ENCODE measurements at places on chromosomes 5 and 9.

DNA sequence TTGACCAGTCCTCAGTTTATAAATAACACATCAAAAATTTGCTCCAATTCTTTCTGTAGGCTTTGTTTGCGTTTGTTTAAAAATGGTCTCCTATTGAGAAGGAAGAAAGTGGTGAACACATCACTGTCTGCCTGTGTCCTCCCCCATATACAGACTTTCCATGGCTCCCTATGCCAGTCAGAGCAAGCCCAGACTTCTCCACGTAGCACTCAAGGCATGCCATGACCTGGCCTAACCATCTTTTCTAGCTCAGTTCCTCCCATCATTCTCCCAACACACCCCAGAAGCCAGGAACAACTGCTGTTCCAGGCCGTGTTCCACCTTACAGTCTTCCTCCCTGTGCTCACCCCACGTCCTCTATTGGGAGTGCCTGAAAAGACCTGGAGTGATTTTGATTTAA lies 129.6 kb upstream of the ZNF618 start:
- DNase-seq = no peak

DNA sequence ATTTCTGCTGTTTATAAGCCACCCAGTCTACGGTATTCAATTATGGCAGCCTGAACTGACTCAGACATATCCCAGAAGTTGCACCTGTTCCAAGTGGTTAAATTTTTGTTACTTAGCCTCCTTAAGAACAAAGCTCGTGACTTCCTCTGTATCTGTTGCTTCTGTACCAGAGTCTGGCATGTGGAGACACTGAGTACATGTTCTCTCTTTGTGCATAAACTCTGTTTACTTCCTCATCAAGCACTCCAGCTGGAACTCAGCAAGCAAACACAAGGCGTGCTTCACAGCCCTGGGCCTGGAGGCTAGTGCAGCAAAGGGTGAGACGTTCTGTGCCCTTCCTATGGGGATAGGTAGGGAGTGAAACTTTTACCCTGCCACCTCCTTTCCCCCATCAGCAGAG lies 19.0 kb downstream of the C9orf152 start:
- DNase-seq = no peak

DNA sequence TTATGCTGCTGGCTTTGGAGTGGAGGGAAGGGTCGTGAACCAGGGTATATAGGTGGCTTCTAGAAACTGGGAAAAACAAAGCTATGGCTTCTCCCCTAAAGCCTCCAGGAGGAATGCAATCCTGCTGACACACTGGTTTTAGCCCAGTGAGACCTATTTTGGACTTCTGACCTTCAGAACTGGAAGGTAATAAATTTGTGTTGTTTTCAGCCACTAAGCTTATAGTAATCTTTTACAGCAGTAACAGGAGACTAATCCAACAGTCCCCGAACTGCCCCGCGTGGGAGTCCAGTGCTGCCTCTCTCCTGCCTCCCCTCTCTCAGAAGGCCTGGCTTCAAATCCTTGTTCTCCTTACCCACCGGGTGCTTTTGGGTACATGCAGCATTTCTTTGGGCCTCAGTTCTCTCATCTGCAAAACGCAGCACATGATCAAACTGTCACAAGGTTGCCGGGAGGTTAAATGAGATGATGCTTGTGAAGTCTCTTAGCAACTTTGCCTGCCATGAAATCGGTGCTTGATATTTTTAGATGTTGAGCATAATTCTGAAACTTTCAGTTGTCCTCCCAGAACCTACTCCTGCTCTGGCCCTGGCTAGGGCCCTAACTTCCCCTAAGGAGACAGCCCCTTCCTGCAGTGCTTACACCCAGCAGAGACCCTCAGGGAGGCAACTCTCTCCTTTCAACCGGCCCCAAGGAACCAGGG lies 127.3 kb upstream of the BOD1 start:
- no peak for DNase-seq

- peak; percentile 12 for DNase-seq
Measured at GRCh38 chr5:58629271-58630159, 46.6 kb downstream of the RAB3C start.

GRCh38 chr9:106885451-106885850 lies 22.5 kb downstream of the ZNF462 start:
- DNase-seq = no peak

- DNase-seq = no peak
Measured at GRCh38 chr9:138028596-138028995, 151.0 kb downstream of the CACNA1B start.

- no peak for DNase-seq
Measured at GRCh38 chr5:151917904-151918303, 6.7 kb downstream of the GLRA1 start.

GRCh38 chr5:7016999-7017747 lies 303.9 kb downstream of the TENT4A start:
- no peak for DNase-seq

DNA sequence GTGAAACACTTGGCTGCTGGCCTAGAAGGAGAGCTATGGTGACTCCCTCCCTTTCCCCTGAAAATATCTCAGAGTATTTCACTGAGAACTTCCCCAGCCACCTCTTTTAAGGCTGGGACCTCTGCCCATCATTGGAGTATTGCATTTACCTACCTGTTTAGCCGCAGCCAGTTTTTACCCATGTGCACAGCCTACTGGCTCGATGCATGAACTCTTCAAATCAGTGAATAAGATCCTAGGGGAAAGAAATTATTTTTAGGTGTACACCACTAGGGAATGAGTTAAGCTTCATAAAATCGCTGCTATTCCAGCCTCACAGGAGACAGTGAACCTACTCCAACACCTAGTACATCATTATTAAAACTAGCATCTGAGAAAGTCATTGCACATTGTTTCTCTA lies 16.8 kb upstream of the FAM174A start:
- DNase-seq = no peak

- no peak for DNase-seq
Measured at GRCh38 chr9:131475956-131476776, 26.6 kb upstream of the POMT1 start.

DNA sequence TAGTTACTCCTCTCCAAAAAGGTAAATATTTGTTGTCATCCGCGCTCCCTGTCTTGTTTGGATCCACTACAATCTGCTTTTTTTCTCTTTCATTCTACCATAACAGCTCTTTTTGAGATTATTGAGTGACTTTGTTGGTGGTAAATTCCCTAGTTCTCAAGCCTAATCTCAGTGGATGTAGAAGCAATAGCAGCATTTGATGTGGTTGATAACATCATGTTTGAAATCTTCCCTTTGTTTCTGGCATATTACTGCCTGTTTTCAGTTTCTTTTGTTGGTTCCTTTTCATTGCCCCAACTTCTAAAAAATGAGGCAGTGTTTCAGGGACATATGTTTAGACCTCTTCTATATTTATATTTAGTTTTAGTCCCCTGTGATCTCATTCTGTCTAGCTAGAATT lies 8.9 kb downstream of the CDC42SE2 start:
- DNase-seq = no peak

DNA sequence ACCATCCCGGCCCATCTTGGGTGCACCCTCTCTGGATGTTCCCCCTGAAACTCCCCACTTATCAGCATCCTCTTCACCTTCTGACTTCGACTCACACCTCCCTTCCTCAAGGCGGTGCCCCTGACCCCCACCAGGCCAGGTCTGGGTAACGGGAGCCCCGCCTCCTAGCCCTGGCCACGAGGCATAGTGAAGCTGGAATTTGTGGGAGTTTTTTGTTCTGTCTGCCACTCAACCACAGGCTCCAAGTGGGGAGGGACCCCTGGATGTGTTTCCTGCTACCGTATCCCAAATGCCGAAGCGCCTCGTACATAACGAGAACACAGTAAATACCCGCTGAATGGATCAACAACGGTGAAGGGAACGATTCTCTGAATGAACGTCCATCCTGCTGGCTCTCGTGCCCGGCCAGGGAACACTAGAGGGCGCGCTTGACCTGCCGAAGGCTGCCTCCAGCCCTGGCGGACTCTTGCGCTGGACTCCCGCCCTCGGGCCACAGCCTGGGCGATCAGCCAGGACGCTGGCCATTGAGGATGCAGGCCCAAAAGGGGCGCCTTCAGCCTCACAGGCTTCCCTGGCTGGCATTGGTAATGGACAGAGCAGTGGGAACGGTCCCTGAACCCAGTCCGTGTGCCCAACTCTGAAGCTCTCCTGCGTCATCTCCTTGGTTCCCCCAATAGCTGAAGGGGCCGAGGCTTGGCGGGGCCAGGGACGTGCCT lies 47.3 kb upstream of the PHYKPL start:
- DNase-seq = peak; percentile 78

GRCh38 chr5:125700380-125700861 lies 722.8 kb upstream of the GRAMD2B start:
- peak; percentile 20 for DNase-seq

- no peak for DNase-seq
Measured at GRCh38 chr5:42612750-42613366, 143.8 kb upstream of the CCDC152 start.

DNA sequence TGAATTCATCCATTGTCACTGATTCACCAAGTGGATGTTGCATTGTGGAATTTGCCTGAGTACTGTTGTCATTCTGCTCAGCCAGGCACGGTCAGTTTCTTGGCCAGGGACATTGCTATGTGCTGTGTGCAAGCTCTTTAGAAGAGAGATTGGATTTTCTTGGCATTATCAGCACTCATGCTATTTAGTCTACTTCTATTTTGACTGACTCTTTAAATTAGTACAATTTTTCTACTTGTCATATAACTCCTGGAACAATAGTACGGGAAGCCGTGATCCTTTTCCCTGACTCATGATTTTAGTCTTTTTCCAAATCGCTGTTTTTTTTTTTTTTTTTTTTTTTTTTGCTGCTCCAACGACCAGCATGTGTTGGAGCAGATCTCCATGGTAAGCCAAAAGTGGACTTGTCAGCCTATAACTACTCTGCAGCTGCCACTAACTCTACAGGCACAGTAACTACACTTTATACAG lies 129.7 kb downstream of the CDC42SE2 start:
- DNase-seq = no peak

DNA sequence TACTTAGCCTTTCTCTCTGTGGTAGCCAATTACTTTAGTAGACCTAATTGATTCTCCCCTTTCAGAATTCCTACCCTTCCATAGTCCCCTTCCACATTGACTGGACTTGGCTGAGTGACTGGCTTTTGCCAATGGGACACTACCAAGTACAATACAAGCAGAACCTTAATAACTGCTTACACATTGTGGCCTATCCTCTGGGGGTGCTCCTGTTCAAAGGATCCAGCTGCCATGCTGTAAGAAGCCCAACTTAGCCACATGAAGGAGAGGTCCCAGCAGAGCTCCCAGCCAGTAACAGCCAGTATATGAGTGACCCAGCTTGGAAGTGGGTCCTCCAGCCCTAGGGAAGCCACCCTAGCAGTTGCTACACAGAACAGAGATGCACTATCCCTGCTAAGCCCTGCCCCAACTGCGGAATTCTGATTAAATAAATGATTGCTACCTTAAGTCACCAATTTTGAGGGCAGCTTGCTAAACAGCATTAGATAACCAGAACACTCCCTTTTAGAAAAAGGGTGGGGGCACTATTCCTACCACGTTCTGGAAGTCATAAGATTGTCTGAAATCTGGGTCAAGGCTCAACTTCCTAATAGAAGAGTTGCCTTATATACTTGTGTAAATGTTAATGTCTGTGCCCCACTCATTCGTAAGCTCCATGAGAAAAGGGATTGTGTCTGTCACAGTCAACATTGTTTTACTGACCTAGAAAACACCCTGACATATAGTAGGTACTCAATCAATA lies 11.1 kb upstream of the APTX start:
- DNase-seq = no peak

DNA sequence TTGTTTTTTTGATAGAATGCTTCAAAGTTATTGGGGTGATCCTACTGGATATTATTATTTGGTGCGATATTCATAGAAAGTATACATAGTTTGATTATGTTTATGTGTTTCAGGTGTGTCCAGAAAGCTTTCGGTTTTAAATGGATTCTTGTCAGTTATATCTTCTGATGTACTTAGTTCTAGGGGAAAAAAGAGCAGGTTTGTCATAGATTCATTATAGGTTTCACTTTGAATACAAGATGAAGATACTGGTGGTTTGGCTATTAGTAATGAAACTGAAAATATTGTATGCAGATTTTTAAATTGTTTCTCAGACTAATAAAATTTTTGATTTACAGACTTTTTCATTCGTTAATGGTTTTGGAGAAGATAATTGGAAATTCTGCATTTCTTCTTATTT lies 98.9 kb downstream of the MAN2A1 start:
- no peak for DNase-seq

DNA sequence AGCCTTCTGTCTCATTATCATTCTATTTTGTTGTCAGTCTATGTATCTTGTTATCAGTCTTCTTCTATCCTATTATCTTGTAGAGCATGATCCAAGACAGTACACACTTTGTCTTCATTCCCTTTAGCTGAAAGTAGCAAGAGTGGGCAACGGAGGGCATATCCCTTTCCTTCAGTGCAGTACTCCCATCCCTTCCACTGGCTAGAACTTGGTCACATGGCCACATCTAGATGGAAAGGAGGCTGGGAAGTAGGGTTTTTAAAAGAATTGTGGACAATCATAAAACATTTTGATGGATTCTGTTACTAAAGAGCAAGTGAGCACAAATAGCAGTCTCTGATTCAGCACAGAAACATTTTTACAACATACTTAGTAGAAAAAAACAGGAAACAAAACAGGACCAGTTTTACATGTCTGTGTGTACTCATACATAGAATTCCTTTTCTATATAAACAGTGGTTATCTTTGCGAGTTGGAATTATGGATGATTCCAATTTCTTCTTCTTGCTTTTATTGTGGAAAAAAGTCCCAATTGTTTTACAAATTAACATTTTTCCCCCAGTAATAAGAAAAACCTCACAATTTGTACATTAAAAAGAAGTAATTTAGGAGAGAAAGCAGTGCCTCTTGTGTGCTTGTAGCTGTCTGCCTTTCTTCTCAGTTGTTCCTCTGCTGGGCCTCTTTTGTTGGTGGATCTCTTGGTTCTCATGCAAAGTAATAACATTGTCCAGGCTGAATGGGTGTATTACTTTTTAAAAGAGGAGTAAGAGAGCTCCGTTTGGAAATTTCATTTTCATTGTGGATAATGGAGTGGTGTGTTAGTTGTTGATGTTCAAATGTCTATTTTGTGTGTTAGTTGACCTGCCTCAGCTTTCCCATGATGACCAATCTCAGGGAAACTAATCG lies 410.9 kb upstream of the TRPC7 start:
- peak; percentile 44 for DNase-seq

DNA sequence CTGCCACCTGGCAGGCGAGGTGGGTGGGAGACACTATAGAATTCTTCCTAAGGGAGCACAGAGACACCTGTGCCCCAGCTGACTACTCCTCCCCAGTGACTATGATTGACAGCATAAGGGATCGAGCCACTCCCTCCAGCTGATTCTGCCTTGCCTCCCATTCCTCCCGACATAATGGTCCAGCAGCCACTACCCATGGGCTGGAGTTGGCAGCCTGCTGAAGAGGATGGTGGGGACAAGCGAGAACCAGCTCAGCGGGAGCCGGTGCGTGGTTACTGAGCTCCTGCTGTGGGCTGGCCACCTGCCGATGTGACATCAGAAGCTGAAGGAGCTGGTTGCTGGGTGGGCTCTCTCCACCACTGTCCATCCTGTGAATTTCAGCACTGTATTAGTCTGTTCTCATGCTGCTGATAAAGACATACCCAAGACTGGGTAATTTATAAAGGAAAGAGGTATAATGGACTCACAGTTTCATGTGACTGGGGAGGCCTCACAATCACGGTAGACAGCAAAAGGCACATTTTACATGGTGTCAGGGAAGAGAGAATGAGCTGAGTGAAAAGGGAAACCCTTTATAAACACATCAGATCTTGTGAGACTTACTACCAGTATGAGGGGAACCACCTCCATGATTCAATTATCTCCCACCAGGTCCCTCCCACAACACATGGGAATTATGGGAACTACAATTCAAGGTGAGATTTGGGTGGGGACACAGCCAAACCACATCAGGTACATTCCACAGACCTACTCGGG lies 12.1 kb upstream of the NCS1 start:
- DNase-seq = no peak

Data from LoVo (cell line).